NCI-H187 treated with DMSO at 0.1 percent for 48 hours (cell line): ENCODE measurements at places on chromosomes 7 and 10.

DNA sequence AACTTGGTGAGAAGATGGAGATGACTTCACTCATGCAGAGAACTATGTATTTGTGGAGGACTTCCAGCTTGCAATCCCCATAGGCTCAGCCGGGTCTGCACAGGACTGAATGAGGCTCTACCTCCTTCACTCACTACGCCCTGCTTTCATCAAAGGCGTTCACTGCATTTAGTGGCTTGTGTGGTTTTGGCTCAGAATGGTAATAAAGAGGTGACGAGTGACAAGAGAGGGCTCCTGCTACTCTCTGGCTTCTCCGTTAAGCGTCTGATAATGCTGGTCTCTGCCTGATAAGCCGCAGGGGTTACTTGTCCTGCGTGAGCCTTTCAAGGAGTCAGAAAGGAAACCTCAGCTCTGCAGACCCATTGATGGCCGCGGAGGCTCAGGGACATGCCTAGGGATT, 343.4 kb downstream of the PRPF18 start:
- no peak for DNase-seq

GRCh38 chr7:91357379-91357778, 93.1 kb downstream of the FZD1 start:
- DNase-seq, result no peak

GRCh38 chr7:128299109-128299607, 44.5 kb downstream of the RBM28 start:
- no peak for DNase-seq

GRCh38 chr10:48626986-48627731, 22.3 kb upstream of the ARHGAP22 start:
- DNase-seq, result no peak

- DNase-seq, result no peak
Measured at GRCh38 chr10:34475786-34476185, 339.3 kb downstream of the PARD3 start.

- DNase-seq, result no peak
Measured at GRCh38 chr7:2710286-2710655, 22.3 kb downstream of the AMZ1 start.

DNA sequence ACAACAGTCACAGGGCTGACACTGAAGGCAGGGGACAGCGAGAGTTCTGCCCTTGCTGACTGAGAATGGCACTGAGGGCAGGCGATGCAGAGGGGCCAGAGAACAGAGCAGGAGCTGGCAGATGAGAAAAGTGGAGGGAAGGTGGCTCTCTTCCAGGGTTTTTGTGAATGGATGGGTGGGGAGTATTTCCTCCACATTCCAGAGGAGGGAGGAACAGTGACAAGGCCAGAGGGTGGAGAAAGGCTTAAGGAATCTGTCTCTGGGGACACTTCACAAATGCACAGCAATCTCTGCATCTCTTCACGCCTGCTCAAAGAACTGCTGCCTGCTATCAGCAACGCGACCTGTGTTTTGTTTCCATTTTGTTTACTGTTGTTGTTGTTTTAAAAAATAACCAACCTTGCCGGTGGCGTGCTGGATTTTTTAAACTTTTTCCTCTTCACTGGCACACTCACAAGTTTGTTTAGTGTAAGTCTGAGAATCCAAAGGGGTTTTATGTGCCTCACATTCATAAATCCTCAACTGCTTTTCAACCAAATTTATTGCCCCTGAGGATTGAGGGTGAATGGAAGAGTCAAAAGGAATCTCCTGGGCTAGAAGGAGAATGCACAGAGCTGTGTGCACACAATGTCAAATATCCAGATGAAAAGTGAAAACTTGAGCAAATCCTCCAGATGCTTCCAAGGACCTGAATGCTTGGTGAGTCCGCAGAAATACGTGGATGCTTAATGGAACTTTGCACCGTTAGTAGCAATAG, 129.3 kb downstream of the GLI3 start:
- no peak for DNase-seq

GRCh38 chr10:88857831-88858230, 6.2 kb upstream of the ANKRD22 start:
- no peak for DNase-seq

GRCh38 chr7:81767926-81768325, 1.9 kb downstream of the HGF start:
- DNase-seq, result no peak

GRCh38 chr7:151416112-151416940, 6.5 kb upstream of the WDR86 start:
- no peak for DNase-seq

DNA sequence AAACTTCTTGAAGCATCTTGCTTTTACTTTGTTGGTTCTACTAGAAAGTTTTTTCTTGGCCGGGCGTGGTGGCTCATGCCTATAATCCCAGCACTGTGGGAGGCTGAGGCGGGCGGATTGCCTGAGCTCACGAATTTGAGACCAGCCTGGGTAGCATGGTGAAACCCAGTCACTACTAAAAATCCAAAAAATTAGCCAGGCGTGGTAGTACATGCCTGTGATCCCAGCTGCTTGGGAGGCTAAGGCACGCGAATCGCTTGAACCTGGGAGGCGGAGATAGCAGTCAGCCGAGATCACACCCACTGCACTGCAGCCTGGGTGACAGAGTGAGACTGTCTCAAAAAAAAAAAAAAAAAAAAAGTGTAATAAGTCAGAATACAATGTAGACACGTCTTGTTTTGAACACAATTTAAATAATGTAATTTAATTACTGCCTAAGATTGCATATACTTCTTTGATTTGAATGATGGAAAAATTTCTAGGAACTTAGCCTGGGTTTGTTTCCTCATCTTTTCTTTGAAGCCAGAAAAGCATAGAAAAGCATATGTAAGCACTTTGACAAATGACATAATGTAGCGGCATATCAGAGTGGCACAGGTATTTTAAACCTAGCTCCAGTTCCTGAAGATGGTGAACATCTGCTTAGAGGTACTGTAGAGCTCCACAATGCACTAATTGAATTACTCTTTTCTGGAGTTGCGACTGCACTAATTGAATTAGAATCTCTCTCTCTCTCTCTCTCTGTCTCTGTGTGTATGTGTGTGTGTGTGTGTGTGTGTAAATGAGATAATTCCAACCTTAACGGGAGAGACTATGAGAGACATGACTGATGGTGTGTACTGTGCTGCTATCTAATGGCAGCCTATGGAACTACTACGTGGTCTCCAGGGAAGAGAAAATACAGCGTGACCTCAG, 87.8 kb downstream of the BTRC start:
- DNase-seq, result peak; percentile 45

DNA sequence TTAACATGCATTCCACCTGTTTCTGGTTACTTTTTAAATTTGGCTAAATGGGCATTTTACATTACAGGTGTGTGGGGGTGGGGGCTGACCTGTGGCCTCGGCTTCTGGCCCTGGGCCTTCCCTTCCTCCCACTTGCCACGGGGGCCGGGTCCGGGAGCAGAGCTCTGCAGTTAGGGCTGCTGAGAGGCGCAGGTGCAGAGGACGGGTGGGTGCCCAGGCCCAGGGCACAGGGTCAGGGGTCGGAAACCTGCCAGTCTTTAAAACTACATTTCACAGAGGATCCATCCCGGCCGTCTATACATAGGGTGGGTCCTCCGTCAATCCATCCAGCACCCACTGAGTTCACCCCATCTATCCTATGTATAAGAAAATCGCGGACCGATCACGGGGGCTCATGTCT, 106.5 kb upstream of the INSIG1 start:
- DNase-seq, result no peak

DNA sequence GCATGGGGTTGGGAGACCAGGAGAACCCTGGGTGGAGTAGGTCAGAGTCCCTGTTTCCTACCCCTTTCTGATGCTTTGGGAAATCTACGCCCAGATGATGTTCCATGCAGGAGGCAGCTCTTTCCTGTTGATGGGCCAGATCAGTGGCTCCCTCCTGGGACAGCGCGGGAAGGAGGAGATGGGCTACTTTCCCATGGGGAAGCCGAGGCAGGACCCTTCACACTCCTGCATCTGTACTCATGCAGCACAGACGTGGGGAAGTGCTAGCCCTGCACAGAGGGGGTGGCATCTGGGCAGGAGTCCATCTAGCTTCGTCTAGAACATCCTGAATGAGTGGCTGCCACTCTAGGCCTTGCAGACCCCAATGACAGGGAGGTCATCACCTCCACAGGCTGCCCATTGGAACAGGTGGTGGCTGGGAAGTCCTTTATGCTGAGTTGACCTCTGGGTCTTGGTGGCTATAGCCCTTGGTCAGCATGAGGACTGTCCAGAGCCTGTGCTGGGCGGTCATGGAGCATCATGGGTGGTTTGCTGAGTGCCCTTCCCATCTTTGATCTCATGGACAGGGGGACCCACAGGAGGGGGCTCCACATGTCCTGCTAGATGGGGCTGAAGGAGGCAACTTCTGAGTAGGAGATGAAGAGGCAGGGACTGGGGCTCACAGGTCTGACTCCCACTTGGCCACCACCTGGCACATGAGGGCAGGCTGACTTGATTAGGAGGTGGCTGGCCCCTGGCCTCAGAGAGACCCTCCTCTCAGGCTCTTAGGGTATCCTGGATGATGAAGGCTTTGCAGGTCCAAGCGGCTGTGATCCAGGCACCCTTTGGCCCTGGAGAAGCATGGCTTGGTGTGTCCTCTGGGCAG, 24.6 kb downstream of the RAMP3 start:
- no peak for DNase-seq

DNA sequence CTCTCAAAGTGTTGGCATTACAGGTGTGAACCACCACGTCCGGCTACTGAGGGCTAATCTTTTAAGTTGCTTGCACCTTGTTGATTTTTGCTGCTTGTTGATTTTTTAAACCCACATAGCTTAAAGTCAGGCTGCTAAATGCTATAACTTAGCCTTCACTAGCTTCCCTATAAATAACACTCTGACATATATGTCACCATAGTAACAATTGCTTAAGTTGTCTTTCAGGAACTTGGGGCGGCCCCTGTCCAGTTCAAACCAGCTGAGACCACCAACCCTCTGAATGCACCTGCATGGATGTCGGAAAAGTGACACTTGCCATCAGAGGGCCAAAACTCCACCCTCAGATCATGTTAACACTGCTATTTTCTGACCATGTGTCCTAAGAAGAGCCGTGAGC, 47.3 kb downstream of the ST8SIA6 start:
- no peak for DNase-seq

DNA sequence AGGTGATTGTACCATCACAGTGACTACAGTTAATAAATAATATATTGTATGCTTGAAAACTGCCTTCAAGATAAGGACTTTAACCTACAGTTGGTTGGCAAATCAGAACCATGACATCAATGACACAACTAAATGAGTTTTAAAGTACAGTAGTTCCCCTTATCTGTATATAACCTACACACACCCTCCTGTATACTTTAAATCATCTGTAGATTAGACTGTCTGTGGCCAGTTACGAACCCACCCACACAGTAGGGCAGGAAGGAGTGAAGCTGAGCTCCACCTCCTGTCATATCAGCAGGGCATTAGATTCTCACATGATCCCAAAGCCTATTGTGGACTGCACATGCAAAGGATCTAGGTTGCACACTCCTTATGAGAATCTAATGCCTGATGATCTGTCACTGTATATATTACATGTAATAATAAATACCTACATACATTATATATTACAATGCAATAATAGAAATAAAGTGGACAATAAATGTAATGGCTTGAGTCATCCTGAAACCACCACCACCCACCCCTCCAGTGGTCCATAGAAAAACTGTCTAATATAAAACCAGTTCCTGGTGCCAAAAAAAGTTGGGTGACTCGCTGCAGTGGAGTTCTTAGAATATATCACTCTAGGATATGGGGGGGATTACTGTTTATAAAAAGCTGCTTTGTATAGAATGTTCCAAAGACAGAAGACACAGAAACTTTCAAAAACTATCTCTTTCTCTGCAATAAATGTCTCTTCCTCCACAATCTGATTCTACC, 5.6 kb downstream of the TPK1 start:
- no peak for DNase-seq
